Hematopoietic multipotent progenitor cell treated with erythropoietin and hydrocortisone succinate and interleukin-3 and kit ligand, for 8 days (in vitro differentiated cells): ENCODE measurements at places on chromosomes 16 and 17.

GRCh38 chr16:30381291-30382041 is 895 bp downstream of the SEPTIN1 start:
- DNase-seq, result no peak

- DNase-seq, result peak; percentile 63
Observed at GRCh38 chr16:73154063-73154870, 106.3 kb upstream of the ZFHX3 start.

- no peak for DNase-seq
Observed at GRCh38 chr16:76351441-76351840, 74.2 kb downstream of the CNTNAP4 start.

DNA sequence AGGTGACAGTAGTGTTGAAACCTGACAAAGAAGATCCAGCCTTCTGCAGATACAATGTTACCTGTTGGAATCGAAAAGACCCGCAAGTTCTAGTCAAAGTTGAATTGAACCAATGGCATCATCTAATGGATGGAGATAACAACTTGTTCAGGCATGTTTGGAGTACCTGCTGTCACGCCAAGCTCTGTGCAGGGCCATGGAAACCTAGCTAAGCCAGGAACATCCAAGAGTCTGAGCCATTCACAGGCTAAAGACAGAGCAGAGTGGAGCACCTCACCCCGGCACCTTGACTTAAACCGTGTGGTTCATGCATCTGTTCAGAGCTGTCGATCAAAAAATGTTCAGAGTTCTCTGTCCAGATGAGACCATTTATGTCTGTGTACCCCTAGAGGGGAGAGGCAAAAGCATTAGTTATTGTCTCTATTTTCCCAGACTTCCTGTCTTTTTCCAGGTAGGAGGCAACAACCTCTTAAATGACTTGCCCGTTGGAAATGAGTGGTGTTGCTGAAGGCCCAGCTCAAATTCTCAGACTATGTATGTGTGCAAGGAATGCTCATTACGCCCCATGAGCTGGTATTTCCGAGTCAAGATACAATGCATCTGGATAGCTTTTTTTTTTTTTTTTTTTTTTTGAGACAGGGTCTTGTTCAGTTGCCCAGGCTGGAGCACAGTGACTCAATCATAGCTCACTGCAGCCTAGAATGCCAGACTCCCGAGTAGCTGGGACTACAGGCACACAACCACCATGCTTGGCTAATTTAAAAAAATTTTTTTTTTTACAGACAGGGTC is 44.9 kb upstream of the XYLT1 start:
- no peak for DNase-seq

DNA sequence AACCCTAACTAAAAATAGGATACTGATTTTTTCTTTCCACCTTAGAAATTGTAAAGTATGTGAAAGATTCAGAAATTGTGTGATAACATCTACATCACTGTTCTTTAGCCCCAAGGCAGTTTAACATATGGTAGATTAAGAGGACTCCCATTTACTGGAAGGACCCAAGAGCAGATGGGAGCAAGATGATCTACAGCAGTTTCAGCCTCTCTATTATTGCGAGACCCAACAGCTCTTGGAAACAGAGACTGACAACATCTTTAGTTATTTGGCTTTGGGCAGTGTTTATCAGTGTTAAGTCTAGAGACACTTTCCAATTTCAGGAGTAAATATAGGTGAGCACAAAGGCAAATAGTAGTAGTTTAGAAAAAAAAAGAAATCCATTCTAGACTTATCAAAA is 124.9 kb upstream of the CORO6 start:
- DNase-seq, result no peak
